ENCODE measurements at places on chromosomes 5 and 9.

- H3K27ac ChIP-seq = no peak overlapping the region
- DNase-seq = no peak
- no peaks in the 10 kb centered on the region for H3K27me3 ChIP-seq
Observed at GRCh38 chr5:120298981-120299380, 165.1 kb upstream of the PRR16 start.

- no peak overlapping the region for H3K4me3 ChIP-seq
- no peaks in the 10 kb centered on the region for H3K36me3 ChIP-seq
- no peak for DNase-seq
- no peaks in the 10 kb centered on the region for H3K27me3 ChIP-seq
Observed at GRCh38 chr5:89994266-89994665, 415.3 kb downstream of the CETN3 start.

GRCh38 chr9:91346644-91347043 is 15.1 kb downstream of the AUH start:
- H3K36me3 ChIP-seq = peaks cover 2% of the 10 kb centered on the region
- H3K4me1 ChIP-seq = no peaks in the 10 kb centered on the region
- DNase-seq = no peak

DNA sequence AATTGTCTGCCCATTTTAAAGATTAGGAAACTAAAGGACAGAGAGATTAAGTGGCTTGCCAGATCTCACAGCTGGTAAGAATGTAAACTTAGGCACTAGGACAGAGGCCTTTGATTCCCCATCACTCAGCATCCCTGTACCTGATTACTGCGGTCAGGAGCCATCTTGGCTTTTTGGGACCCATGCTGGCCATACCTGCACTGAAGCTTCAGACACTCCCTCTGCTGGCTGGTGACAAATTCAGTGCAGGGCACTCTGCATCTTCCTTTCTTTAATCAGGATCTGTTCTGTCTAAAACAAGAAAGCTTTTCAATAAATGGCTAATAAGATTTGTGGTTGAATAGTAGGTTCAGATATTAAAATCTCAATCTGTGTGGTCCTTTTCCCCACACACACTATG is 215.5 kb upstream of the RORB start:
- no peaks in the 10 kb centered on the region for H3K36me3 ChIP-seq
- H3K4me3 ChIP-seq = no peak overlapping the region
- no peaks in the 10 kb centered on the region for H3K27me3 ChIP-seq
- no peak overlapping the region for H3K27ac ChIP-seq
- DNase-seq = no peak

- no peak overlapping the region for H3K4me3 ChIP-seq
- no peak for DNase-seq
- H3K27me3 ChIP-seq = peaks cover 2% of the 10 kb centered on the region
- no peaks in the 10 kb centered on the region for H3K4me1 ChIP-seq
- no peak overlapping the region for H3K27ac ChIP-seq
Observed at GRCh38 chr5:157993201-157993600, 134.3 kb upstream of the CLINT1 start.

DNA sequence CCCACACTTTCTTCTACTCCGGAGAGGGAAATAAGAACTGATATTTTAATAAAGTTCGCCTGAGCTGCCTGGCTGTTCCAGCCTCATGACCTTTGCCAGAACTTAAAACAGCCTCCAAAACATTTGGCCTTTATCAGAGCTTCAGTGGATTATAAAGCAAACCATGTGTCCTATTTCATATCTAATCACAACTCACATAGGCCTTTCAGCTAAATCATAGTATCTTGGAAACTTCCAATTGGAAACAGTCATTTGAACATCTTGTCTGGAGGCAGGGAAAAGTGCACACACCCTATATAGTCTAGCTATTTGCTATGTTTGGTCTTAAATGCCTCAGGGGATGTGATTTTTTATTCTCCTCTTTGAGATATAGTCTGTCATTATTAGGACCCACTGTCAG is 46.0 kb upstream of the FREM1 start:
- H3K4me1 ChIP-seq = peaks cover 5% of the 10 kb centered on the region
- DNase-seq = no peak
- H3K27ac ChIP-seq = no peak overlapping the region
- H3K36me3 ChIP-seq = no peaks in the 10 kb centered on the region
- H3K27me3 ChIP-seq = no peaks in the 10 kb centered on the region

DNA sequence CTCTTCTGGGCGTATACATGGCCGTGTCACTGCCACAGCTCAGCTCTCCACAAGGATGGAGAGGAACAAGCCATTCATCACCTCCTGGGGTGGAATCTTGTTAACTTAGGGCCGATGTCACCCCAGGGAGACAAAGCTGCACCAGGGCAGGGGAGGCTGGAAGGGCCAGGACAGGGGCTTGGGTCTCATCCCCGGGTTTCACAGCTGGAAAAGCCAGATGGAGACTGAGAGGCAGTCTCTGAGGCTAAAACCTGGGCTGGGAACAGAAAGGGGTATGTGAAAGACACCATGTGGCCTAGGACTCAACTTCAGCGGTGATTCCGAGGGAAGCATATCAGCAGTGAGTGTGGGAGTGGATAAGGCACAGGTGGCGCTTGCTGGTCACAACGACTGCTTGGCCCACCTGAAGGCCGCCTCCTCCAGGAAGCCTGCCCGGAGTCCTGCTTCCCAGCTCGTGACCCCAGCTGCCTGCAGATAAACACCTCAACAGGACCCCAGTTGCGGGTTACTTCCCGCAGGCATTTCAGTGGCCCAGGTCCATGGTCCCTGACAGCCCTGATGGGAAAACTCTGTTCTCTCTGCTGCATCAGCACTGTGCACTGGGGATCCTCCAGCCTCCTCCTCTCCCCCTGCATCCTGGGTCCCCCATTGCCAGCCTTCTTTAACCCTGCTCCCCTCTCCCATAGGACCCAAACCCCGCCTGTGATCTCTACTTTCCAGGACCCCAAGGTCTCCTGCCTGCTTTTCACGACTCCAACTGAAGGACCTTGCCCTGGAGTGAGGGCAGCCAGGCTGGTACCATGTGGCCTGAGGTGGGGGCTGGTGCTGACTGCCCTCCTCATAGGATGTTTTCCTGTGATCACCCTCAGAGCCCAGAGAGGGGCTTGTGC is 51.7 kb upstream of the FCN1 start:
- no peaks in the 10 kb centered on the region for H3K4me1 ChIP-seq
- H3K27me3 ChIP-seq = no peaks in the 10 kb centered on the region
- no peak for DNase-seq
- no peak overlapping the region for H3K27ac ChIP-seq
- H3K36me3 ChIP-seq = no peaks in the 10 kb centered on the region

DNA sequence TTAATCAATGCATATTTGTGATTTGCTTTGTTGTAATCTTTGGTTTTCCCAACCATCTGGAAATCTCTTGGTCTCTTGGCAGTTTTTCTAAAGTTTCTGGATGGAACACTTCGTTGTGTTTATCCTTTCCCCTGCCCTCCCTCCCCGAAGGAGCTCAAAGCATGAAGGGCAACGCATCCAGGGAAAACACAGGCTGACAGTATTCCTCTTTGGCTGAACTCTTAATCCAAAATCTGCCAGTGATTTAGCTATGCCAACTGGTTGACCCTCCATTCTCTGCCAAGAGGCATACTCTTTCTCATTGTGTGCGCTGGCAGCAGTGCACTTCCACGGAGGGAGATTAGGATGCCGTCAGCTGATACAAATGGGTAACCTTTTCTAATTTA is 20.5 kb downstream of the ZBTB34 start:
- H3K4me3 ChIP-seq = no peak overlapping the region
- H3K4me1 ChIP-seq = peaks cover 11% of the 10 kb centered on the region
- no peak for DNase-seq
- no peaks in the 10 kb centered on the region for H3K27me3 ChIP-seq
- peaks cover 12% of the 10 kb centered on the region for H3K36me3 ChIP-seq

GRCh38 chr9:132168347-132168746 is 6.5 kb downstream of the NTNG2 start:
- no peak for DNase-seq
- H3K36me3 ChIP-seq = no peaks in the 10 kb centered on the region
- peaks cover 36% of the 10 kb centered on the region for H3K27me3 ChIP-seq
- H3K27ac ChIP-seq = no peak overlapping the region
- H3K4me1 ChIP-seq = no peaks in the 10 kb centered on the region

GRCh38 chr5:167168971-167169370 is 1122.5 kb upstream of the WWC1 start:
- no peak overlapping the region for H3K4me3 ChIP-seq
- no peaks in the 10 kb centered on the region for H3K36me3 ChIP-seq
- DNase-seq = no peak
- H3K27ac ChIP-seq = no peak overlapping the region

DNA sequence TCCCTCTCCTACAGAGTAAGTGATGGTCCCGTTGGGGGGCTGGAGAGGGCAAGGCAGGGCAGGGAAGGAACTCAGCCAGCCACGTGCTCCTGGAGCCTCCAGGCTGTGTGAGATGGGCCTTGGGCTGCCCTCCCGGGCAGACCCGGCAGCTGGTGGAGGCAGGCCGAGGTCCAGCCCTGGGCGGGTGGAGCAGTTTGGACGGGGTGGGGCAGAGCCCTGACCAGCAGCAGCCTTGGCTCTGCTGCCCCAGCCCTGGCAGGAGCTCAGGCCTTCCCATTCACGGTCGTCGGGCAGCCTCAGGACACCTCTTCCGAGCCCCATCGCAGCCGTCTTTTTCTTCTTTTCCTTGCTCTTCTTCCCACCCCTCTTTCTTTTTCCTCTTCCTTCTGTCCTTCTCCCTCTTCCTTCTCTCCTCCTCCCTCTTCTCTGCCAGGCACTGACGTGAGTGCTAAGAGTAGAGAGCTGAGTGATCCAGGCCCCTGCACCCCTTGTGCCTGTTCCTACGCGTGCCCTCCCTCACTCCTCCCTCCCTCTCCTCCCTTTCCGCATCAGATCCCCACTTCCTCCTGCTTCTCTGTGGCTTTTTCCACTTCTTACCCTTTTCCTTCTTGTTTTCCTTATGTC is 42.8 kb downstream of the AMBP start:
- H3K27me3 ChIP-seq = no peaks in the 10 kb centered on the region
- H3K4me1 ChIP-seq = no peaks in the 10 kb centered on the region
- H3K27ac ChIP-seq = no peak overlapping the region
- H3K36me3 ChIP-seq = peaks cover 36% of the 10 kb centered on the region
- no peak overlapping the region for H3K4me3 ChIP-seq

- no peak overlapping the region for H3K4me3 ChIP-seq
- H3K4me1 ChIP-seq = no peaks in the 10 kb centered on the region
- no peak for DNase-seq
- peaks cover 8% of the 10 kb centered on the region for H3K27me3 ChIP-seq
Observed at GRCh38 chr5:97074859-97075489, 67.4 kb downstream of the LIX1 start.

Data from endothelial cell of umbilical vein (primary cell).